CD4-positive, alpha-beta T cell treated with Interleukin-2 at 100 ng/mL for 4 hours (primary cell): ENCODE measurements at places on chromosomes 13 and 19.
A peak's percentile ranks its signal among the peaks of the same experiment; 100 is the strongest.

DNA sequence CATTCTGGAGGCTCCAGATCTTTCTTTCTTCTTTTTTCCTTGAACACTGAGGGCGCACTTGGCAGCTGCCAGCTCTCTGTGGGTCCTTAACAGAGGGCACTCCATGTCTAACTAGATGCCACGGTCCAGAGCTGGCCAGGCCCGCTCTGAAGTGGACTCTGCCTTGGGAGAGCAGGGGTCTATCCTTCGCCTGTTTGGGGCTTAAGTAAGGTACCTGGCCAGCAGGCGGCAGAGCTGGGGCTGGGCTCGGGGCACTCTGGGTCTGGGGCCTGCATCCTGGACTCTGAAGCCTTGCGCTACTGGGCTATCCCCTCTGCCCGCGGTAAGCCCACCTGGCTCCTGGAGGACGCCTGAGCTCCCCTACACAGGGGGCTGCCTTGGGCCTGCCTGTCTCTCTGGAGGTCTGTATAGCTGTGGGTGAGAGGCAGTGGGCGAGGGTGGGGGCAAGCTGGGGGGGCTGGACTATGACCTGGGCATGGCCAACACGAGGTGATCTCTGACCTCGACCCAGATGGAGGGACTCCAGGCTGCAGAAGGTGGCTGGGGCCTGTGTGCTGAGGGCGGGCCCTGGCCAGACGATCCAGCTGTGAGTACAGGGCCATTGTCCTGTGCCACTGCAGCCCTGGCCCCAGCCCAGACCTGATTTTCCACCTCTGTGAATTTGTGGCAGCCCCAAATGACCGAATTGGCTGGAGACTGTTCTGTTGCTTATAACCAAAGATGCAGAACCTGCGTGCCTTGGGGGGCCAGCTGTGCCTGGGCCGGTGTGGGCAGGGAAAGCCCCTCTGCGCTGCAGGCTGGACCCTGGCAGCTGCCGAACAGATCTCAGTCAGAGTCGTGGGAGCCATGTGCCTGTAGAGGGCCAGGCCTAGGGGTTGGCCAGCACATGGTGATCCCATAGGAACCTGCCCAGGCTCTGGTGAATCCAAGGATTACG is 26.5 kb downstream of the CEBPG start:
- no peak for DNase-seq

GRCh38 chr13:47135800-47136503 is 239.1 kb upstream of the HTR2A start:
- no peak for DNase-seq

- no peak for DNase-seq
Observed at GRCh38 chr13:99395436-99395835, 88.2 kb upstream of the GPR183 start.

- DNase-seq = no peak
Observed at GRCh38 chr19:51467864-51468544, 9.8 kb upstream of the SIGLEC8 start.

- DNase-seq = peak; percentile 2
Observed at GRCh38 chr13:76667551-76667950, 218.7 kb downstream of the KCTD12 start.

DNA sequence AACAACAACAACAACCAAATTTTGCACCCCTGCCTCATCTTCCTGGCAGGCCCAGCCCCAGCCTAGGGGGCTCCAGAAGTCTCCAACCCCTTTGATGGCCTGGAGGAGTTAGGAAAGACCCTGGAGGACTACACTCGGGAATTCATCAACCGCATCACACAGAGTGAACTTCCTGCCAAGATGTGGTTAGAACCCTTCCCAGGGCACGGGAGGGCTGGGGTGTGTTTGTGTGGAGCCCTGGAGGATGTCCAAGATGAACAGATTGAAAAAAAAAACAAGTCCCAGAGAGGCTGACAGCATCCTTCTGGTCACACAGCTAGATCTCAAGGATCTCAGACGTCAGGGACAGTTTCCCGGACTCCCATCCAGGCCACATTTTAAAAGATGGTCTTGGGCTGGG is 13.3 kb downstream of the APOC1 start:
- DNase-seq = no peak

DNA sequence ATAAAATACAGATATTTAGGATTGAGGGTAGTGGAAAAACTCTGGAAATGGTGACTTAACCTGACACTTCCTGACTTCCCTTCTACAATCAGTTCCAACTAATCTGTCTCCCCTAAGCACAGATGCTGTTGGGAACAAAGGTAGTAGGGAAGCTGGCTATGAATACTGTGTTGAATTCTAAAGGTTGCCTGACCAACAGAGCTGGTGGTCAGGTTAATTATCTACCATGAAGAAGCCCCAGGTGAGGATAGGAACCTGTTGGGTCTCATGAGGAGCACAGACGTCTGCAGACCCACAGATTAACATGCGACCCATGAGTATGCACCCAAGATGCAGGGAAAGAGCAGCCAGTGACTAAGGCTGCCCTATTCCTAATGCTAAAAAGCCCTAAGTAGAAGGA is 172.3 kb downstream of the DIAPH3 start:
- no peak for DNase-seq

- no peak for DNase-seq
Observed at GRCh38 chr13:44842158-44842557, 147.1 kb downstream of the NUFIP1 start.

DNA sequence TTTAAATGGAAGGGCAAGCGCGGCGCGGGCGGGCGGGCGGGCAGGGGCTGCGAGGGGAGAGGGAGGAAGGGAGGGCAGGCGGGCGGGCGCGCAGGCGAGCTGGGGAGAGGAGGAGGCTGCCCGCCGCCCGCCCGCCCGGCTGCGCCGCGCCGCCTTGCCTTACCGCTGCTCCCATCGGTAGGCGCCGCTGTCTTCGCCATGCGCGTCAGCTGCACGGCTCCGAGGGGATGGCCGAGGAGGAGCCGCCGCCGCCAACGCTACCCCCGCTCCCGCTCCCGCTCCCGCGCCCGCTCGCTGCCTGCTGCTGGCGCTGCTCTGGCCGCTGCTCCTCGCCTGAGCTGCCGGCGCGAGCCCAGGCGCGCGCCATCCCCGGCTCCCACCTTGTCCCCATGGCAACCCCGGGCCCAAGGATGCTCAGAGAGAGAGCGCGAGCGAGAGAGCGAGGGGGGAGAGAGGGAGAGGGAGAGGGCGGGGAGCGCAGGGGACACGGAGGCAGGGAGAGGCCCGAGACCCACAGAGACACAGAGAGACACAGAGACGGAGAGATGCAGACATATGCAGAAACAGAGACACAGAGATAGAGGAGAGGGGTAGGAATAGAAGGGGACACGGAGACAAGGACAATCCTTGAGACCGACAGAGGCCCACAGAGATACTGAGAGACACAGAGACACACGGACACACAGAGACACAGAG is 40.3 kb downstream of the DEDD2 start:
- peak; percentile 77 for DNase-seq

- no peak for DNase-seq
Observed at GRCh38 chr19:56933014-56933705, 92.6 kb upstream of the PEG3 start.

DNA sequence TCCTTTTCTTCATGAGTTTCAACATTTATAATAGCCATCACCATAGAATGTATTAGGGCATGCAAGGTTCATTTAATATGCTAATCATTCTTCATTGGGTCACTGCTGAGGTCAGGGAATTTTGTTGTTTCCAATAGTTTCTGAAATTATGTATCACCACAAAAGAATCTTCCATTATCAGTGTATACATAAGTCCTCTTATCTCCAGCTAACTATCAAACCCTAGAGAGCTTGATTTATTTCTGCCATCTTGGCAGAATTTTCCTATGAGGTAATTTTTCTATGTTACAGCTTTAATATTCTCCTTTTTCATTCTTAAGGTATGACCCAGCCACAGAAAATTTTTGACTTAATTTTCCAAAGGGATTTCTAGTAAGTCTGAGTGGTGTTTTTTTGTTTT is 415.0 kb upstream of the SLITRK1 start:
- DNase-seq = no peak

- DNase-seq = no peak
Observed at GRCh38 chr13:73107970-73108369, 49.2 kb downstream of the KLF5 start.

DNA sequence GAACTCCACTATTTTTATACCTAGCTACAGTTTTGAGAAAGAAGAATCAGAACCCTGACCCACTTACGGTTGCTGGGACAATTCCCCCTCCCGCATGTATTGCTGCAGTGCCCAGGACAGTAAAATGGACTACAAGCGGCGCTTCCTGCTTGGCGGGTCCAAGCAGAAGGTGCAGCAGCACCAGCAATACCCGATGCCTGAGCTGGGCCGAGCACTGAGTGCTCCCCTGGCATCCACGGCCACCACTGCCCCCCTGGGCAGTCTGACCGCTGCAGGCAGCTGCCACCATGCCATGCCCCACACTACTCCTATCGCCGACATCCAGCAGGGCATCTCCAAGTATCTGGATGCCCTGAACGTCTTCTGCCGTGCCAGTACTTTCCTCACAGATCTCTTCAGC is 46.0 kb downstream of the GARRE1 start:
- DNase-seq = no peak

DNA sequence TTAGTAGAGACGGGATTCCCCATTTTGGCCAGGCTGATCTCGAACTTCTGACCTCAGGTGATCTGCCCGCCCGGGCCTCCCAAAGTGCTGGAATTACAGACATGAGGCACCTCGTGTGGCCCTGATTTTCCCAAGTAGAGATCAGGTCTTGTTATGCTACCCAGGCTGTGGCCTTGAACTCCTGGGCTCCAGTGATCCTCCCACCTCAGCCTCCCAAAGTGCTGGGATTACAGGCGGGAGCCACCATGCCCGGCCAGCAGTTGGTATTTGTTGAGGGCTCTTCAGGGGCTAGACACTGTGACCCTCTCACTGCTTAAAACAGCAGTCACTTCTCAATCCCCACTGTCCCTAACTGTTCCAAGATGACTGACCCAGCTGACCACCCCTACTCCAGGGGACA is 8.5 kb upstream of the ELAVL3 start:
- DNase-seq = no peak

- DNase-seq = no peak
Observed at GRCh38 chr19:15448778-15449619, 757 bp downstream of the WIZ start.

DNA sequence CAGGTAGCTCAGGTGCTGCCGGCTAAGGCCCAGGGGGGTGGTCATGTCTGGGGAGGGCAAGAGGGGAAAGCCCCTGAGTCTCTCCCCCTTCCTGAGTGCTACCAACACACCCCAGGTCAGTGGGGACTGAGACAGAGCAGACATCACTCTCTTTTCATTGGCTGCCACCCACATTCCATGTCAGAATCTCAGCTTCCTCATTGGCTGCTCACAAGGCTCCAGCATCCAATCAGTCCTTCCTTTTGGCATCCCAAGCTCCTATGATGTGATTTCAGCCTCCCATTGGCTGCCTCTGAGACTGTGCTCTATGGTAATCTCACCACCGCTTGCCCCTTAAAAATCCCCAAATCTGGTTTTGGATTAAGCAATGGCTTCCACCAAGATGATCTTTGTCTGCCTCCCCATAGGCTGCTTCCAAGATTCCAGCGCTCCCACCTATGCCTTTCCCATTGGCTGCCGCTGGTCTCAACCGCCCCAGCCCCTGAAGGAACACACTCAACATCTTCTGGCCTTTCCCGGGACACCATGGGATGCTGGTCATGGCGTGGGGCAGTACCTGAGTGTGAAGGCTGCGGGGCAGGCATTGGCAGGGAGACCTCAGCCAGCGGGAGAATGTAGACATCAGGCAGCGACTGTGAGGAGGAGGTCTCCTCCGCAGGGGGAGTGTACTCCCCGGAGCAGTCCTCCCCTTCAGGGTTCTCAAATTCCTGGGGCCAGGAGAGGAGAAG is 2.0 kb downstream of the LMTK3 start:
- DNase-seq = no peak

GRCh38 chr19:1847684-1848398 is 442 bp downstream of the REXO1 start:
- no peak for DNase-seq

GRCh38 chr13:78309497-78310180 is 293.7 kb downstream of the POU4F1 start:
- no peak for DNase-seq

DNA sequence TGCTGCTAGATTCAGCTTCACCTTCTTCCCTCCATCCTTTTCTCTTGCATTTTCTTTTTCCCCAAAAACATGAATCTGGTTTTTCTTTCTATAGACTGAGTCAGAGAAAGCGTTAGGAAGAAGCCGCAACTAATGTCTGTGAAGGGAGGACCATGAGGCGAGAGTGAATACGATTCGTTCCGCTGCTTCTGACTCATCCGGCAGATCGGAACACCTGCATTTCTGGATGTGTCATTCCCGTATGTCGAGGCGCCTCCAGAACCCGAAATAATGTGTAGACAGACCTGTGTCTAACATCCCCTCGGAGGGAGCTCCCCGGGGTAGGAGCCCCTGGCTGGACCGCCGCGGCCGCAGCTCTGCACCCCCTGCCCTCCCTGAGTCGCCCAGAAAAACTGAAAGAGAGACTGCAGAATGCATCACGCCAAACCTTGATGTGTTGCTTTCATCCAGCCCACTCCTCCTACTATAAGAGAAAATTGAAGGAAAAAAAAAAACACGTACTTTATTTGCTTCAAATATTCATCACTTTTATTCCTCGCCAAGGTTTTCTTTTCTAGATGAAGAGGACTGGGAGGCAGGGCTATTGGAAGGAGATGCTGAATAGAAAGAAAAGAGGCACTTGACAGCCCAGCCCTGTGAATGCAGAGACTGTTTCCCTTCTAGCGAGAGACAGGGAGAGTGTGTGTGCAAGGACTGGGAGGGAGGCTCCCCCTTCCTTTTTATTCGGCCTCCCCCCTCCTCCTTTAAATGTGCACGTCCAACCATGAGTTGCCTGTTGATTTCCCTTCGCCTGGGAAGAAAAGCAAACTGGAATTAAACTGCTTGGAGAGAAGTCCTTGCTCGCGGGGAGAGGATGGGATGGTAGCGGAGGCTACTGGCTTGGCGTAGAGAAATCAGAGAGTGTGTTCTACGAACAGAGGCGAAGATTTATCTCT is 616 bp upstream of the PCDH17 start:
- DNase-seq = no peak

DNA sequence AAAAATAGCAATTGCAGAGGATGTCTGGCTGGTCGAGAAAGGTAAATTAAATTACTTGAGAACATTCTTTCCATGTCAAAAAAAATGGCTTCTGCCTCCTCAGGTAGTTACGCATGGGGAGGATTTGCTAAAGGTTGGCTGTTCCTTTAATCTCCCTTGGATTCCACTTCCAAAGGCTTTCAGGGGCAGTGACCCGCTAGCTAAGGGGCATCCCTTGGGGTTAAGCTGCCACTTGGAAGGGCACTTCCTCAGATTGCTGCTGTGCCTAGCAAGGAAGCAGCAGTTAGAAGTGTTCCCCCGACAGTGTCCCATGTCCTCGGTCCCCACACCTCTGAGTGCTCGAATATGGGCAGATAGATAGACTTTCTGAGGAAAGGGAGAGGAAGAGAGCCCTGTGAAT is 108.5 kb downstream of the RGCC start:
- no peak for DNase-seq
